ENCODE measurements at places on chromosomes 7 and 10. TPM values are rescaled to one million over a fixed set of nuclear protein-coding genes. Genes with fewer than 3 reads are reported as not detected.

DNA sequence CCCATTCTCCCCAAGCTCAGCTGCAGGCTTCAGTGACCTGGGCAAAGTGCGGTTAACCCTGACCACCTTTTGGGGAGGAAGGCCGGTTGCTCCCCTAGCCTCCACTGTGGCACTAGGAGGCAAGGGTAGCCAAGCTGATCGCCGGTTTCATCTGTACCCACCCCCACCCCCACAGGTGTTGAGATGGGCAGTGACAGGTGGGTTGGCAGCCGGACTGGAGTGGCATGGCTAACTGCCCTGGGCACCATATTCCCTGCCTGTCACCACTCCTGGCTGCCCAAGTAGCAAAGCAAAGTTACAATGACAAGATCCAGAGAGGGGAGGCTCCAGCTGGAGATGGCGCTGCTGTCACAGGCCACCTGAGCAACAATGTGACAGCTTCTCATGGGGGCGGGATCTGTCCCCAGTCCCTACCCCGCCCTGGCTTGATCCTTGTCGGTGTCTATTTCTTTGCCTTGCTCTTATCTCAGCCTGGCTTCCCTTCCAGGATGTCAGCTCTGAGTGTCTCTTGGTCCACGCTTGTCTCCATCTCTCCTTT is 27.0 kb upstream of the BMS1 start:
- no peak for DNase-seq

DNA sequence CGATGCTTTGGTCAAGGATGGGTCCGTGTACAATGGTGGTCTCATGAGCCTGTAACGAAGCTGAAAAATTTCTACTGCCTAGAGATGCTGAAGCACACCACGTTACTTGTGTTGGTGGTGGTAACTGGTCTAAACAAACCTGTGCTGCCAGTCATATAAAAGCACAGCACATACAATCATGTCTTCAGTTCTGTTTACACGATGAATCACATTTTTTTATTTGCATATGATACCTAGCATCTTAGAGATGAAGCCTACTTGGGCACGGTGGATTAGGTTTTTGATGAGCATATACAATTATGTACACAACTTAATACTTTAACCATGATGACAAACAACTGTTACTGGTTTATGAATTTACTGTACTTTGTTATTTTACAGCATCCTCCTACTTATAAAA is 201.0 kb downstream of the ZMYND11 start:
- DNase-seq: no peak

- no peak for DNase-seq
Observed at GRCh38 chr10:11063856-11064255, 46.2 kb downstream of the CELF2 start.

DNA sequence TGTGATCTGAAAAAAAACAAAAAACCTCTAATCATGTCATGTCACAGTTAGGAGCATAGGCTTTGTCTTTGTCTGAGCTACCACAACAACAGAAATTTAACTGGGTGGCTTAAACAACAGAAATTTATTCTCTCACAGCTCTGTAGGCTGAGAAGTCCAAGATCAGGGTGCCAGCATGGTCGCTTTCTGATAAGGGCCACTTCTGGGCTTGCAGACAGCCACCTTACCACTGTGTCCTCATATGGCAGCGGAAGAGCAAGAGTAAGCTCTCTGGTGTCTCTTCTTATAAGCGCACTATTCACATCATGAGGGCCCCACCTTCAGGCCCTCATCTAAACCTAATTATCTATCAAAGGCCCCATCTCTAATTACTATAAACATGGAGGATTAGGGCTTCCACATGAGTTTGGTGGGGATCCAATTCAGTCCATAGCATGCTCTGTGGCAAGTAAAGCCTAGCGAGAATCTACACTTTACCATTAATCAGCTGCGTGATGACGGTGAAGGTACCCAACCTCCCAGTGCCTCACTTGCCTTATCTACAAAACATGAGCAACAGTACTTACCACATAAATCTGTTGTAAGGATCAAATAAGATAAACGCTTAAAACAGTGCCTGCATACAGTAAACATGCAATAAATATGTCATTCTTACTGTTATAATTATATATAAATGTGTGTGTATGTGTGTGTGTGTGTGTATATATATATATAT is 17.3 kb downstream of the ZNF438 start:
- DNase-seq: no peak

- DNase-seq: peak; percentile 96
Observed at GRCh38 chr10:103637927-103638557, 144.5 kb downstream of the NEURL1 start.

MCM10 gene
- total RNA-seq: 0.23 TPM

SPRN gene
- total RNA-seq: 0.14 TPM
